Gastrocnemius medialis (tissue), 4 donors: ENCODE measurements at places on chromosomes 16 and 17. TPM values are rescaled to one million over a fixed set of nuclear protein-coding genes. Genes with fewer than 3 reads are reported as not detected.

DNA sequence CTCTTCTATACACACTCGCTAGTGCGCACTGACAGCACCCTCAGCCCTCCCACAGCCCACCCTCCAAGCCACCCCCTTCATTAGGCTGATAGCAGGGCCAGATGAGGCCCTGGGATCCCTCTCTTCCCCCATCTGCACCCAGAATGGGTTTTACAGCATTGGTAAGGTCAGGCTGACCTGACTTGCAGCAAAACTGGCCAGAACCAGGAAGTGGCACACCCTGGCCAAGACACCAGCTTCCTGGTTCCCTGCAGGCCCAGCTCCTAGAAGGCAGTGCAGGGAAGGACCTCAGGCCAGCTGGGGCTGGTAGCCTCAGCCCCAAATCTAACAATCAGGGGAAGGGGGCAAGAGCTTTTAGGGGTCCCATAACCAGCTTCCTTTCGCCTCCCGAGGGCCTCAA lies 50.0 kb upstream of the MRPS23 start:
- DNase-seq, result no peak

DNA sequence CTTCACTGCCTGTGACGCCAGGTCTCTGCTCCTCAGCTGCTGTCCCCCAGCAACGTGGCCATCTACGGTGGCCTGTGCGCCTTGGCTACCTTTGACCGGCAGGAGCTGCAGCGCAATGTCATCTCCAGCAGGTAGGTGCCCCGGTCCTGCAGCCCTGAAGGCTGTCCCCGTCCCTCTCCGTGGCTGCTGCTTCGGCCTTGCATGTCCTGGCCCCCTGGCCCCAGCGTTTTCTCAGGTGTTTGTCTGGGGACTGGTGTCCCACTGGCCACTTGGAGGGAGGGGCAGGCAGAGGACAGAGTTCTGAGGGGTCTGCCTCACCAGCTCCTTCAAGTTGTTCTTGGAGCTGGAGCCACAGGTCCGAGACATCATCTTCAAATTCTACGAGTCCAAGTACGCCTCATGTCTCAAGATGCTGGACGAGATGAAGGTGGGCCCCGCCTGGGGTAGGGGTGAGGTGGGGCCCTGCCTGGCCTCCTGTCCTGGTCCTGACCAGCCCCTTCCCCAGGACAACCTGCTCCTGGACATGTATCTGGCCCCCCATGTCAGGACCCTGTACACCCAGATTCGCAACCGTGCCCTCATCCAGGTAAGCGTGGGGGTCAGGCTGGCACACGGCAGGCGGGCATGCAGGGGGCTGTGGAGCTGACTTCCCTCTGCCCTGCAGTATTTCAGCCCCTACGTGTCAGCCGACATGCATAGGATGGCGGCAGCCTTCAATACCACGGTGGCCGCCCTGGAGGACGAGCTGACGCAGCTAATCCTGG lies 4.4 kb downstream of the GPS1 start:
- no peak for DNase-seq

- DNase-seq, result no peak
Observed at GRCh38 chr17:78529871-78530670, 47.1 kb downstream of the DNAH17 start.

DNA sequence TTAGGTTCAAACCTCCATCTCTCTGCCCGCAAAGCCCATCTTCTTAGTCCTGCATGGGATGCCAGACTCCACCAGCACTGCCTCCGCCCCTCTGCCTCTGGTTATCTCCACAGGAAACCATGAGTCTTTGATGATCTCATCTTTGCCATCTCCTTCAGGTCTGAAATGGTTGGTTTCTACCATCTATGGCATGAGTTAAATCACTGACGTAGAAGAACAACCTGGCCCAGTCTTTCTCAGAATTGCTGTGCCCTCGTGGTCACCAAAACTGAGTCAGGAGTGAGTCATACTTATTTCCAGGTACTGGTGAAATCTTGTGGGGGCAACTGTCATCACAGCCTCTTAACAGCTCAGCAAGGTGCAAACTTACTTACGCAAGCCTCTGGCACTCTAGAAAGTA lies 468.7 kb upstream of the C16orf82 start:
- DNase-seq, result no peak

- DNase-seq, result no peak
Observed at GRCh38 chr16:1696863-1697262, 9.1 kb upstream of the MAPK8IP3 start.

GRCh38 chr17:41284043-41284442 lies 8.5 kb downstream of the KRTAP9-7 start:
- DNase-seq, result no peak

DNA sequence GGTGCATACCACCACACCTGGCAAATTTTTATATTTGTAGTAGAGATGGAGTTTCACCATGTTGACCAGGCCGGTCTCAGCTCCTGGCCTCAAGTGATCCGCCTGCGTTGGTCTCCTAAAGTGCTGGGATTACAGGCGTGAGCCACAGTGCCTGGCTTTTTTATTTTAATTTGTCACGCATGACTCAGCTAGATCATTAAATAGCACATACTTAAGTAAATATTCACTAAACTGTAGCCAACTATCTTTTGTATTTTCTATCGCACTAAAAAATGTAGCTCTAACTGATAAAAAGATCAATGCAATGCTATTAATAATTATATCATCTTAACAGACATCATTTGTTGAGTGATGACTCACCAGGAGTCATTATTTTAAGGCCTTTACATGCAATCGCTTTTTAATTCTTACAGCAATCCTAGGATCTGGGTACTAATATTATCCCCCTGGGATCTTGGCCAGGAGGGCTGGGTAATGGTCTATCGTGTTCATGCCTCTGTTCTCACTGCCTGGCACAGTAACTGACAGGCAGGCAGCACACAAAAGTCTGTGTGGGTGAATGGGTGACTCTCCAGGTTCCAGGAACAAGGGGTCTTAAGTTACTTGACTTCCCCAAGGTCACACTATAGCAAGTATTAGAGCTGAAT lies 693.5 kb upstream of the EEF2KMT start:
- DNase-seq, result no peak

- no peak for DNase-seq
Observed at GRCh38 chr16:21150375-21151001, at the start of gene DNAH3. Gene DNAH3 (minus strand): TSS chr16:21150846. CDS start chr16:21150319, 527 bp downstream.

DNA sequence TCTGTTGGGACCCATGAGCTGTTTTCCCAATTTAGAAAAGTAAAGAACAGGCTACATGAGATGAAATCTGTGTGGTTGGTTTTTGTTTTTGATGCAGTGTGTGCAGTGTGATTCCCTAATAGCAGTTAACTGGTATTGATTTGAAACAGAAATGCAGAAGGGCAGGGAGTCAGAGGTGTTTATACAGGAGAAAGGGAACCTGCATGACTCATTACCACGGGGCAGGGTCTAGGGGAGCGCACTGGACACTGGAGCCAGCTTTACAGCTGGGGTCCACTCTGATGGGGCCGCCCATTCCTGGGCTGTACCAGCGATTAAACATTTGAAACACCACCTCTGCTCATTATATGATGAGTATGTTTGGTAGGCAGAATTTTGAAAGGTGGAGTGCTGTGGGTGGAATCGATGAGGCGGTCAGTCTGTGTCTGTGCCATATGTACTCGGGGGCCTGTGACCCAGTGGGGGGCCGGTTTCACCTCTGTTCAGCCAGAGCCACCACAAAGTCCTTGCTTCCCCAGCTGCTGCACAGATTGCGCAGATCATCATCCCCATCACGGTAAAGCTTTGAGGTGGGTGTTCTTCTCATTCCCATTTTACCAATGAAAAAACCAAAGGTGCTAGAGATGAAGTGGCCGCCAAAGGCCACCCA lies 142.5 kb downstream of the CMIP start:
- DNase-seq, result no peak

DNA sequence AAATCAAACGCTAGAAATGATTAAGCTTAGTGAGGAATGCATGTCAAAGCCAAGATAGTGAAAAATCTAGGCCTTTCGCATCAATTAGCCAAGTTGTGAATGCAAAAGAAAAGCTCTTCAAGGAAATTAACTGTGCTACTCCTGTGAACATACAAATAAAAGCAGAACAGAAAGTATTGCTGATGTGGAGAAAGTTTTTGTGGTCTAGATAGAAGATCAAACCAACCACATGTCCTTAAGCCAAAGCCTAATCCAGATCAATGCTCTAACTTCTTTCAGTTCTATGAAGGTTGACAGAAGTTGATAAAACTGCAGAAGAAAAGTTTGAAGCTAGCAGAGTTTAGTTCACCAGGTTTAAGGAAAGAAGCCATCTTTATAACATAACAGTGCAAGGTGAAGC lies 1044.6 kb downstream of the CDH11 start:
- DNase-seq, result no peak

DNA sequence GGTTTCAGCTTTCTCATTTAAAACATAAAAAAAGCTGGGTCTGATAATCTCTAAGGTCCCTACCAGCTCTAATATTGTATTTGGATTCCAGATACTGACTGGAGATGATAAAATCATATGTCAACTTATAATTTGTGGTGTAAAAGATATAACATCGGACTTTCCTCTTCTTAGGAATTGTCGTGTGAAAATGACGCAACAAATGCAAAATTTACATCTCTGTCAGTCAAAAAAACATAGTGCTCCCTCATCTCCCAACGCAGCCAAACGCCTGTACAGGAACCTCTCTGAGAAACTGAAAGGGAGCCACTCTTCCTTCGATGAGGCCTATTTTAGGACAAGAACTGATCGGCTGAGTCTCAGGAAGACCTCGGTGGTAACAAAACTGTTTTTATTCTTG lies 197.3 kb downstream of the ANKFN1 start:
- no peak for DNase-seq

DNA sequence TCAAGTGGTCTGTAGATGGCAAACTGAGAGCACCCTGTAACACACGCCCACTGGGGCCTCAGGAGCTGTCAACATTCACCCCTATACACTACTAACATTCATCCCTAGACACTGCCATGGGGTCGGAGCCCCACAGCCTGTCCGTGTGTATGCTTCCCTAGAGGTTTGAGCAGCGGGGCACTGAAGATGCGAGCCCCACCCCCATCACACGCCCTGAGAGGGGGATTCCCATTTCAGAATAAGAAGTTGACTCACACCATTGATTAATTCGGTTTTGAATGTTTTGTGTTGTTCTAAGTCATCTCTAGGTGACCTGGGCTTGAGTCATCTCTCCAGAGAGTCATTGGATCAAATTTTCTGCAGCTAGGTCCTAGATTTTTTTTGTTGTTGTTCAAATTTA lies 37.3 kb upstream of the MMD start:
- DNase-seq, result no peak

GRCh38 chr17:32565401-32565800 lies 78.6 kb downstream of the CDK5R1 start:
- DNase-seq, result no peak

KRTAP4-5 gene
- total RNA-seq, result not detected

CA7 gene
- total RNA-seq, result not detected

ABCC1 gene
- total RNA-seq, result 31.7 TPM

SPATA32 gene
- total RNA-seq, result not detected

G6PC3 gene
- total RNA-seq, result 40.5 TPM

GPR179 gene
- total RNA-seq, result 0.16 TPM
